ENCODE measurements at places on chromosomes 16 and 17. TPM values are rescaled to one million over a fixed set of nuclear protein-coding genes. Genes with fewer than 3 reads are reported as not detected.

The HS3ST2 gene
- total RNA-seq, result not detected

The QRICH2 gene
- total RNA-seq, result 2.0 TPM

The HSD17B1 gene
- 0.19 TPM for total RNA-seq

The ABCC12 gene
- not detected for total RNA-seq

The CMTM4 gene
- total RNA-seq, result 3.8 TPM

The RBFOX1 gene
- total RNA-seq, result not detected

The RAD51C gene
- total RNA-seq, result 88.6 TPM

The CCR7 gene
- total RNA-seq, result 125 TPM

The GOSR2 gene
- total RNA-seq, result 56.5 TPM

The FBXL16 gene
- 4.1 TPM for total RNA-seq

The GHDC gene
- total RNA-seq, result 20.0 TPM

The MT1F gene
- 9.6 TPM for total RNA-seq

The CRYM gene
- total RNA-seq, result not detected

The EIF4A3 gene
- total RNA-seq, result 183 TPM

The GAS2L2 gene
- total RNA-seq, result 0.15 TPM

The RNF112 gene
- 0.27 TPM for total RNA-seq

The CDYL2 gene
- total RNA-seq, result 37.8 TPM

The NAE1 gene
- 122 TPM for total RNA-seq

The KRT33A gene
- total RNA-seq, result not detected

The CDH1 gene
- not detected for total RNA-seq

The OR1F1 gene
- not detected for total RNA-seq

The HOXB7 gene
- total RNA-seq, result 0.59 TPM

The CRYBA1 gene
- total RNA-seq, result not detected

The GP1BA gene
- not detected for total RNA-seq

The GPR179 gene
- 0.06 TPM for total RNA-seq

The PRSS36 gene
- 0.23 TPM for total RNA-seq

The PCTP gene
- total RNA-seq, result 9.2 TPM

The CNGB1 gene
- not detected for total RNA-seq

The CHST6 gene
- total RNA-seq, result 0.04 TPM

The GSG1L gene
- total RNA-seq, result not detected

The LRRC37A2 gene
- 6.5 TPM for total RNA-seq

The SLC6A2 gene
- total RNA-seq, result not detected

The MLX gene
- 59.9 TPM for total RNA-seq

The NPIPB13 gene
- 7.7 TPM for total RNA-seq

The CDH8 gene
- total RNA-seq, result not detected

The HAPSTR1 gene
- total RNA-seq, result 58.9 TPM

The SRCIN1 gene
- 0.15 TPM for total RNA-seq

The TMEM235 gene
- not detected for total RNA-seq

The TMC5 gene
- total RNA-seq, result not detected

The COPZ2 gene
- total RNA-seq, result 6.0 TPM

The KCNJ12 gene
- not detected for total RNA-seq

The GPRC5B gene
- not detected for total RNA-seq

The RAB11FIP4 gene
- total RNA-seq, result 14.8 TPM

The PKMYT1 gene
- total RNA-seq, result 135 TPM

The IL34 gene
- not detected for total RNA-seq

The KRTAP9-2 gene
- total RNA-seq, result not detected

The ASB16 gene
- 0.23 TPM for total RNA-seq

The HEATR9 gene
- total RNA-seq, result 1.5 TPM

The PRSS8 gene
- not detected for total RNA-seq

The TNFRSF13B gene
- total RNA-seq, result not detected

The RND2 gene
- 0.06 TPM for total RNA-seq

The G6PC1 gene
- total RNA-seq, result not detected

The CTRL gene
- 4.5 TPM for total RNA-seq

The KRT31 gene
- total RNA-seq, result not detected

The TCAP gene
- 0.92 TPM for total RNA-seq

The CLEC18B gene
- 0.32 TPM for total RNA-seq

The PITPNM3 gene
- 0.59 TPM for total RNA-seq

The KRTAP4-9 gene
- total RNA-seq, result not detected

The BRIP1 gene
- 16.2 TPM for total RNA-seq

All from activated CD8-positive, alpha-beta memory T cell treated with anti-CD3 and anti-CD28 coated beads for 36 hours (primary cell).